Cardiac atrium fibroblast (primary cell): ENCODE measurements at places on chromosomes 3 and 15. TPM values are rescaled to one million over a fixed set of nuclear protein-coding genes. Genes with fewer than 3 reads are reported as not detected.

Gene ZPLD1
- not detected in 2 replicates for total RNA-seq

Gene ZFYVE19
- 11.2 and 12.8 TPM in 2 replicates for total RNA-seq

Gene GPR176
- total RNA-seq, result 70.0 and 108 TPM in 2 replicates

Gene PLIN1
- total RNA-seq, result not detected in 2 replicates

Gene NR2C2
- total RNA-seq, result 12.3 and 17.7 TPM in 2 replicates

Gene VEPH1
- 29.1 and 29.3 TPM in 2 replicates for total RNA-seq

Gene SLC6A1
- total RNA-seq, result not detected in 2 replicates

Gene EAF2
- total RNA-seq, result 0.32 TPM in 1 of 2 replicates, not detected in the other

Gene CLEC3B
- total RNA-seq, result 202 and 203 TPM in 2 replicates

Gene DOCK3
- under 0.01 and 0.16 TPM in 2 replicates for total RNA-seq

Gene MASP1
- 3.1 and 9.1 TPM in 2 replicates for total RNA-seq

Gene C3orf62
- 0.36 and 0.65 TPM in 2 replicates for total RNA-seq

Gene TPM1
- 189 and 217 TPM in 2 replicates for total RNA-seq

Gene TERC
- total RNA-seq, result 198 and 340 TPM in 2 replicates
